ENCODE measurements at places on chromosomes 1 and 21. TPM values are rescaled to one million over a fixed set of nuclear protein-coding genes. Genes with fewer than 3 reads are reported as not detected.

DNA sequence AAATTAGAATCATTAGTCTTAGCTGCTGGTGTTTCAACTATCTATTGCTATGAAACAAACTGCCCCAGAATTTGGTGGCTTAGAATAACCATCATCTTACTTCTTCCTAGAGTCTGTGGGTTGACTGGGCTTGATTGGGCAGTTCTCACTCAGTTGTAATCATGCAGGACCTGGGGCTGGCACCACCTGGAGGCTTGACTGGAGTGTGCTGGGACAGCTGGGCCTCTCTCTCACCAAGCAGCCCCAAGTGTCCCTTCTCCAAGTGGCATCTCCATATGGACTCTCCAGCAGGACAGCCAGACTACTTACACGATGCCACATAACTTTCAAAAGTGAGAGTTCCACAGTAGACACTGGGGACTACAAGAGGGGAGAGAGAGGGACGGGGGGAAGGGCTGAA, 140.3 kb upstream of the ATP1B1 start:
- DNase-seq = no peak

GRCh38 chr1:167371030-167371429, 147.3 kb downstream of the CD247 start:
- DNase-seq = no peak

DNA sequence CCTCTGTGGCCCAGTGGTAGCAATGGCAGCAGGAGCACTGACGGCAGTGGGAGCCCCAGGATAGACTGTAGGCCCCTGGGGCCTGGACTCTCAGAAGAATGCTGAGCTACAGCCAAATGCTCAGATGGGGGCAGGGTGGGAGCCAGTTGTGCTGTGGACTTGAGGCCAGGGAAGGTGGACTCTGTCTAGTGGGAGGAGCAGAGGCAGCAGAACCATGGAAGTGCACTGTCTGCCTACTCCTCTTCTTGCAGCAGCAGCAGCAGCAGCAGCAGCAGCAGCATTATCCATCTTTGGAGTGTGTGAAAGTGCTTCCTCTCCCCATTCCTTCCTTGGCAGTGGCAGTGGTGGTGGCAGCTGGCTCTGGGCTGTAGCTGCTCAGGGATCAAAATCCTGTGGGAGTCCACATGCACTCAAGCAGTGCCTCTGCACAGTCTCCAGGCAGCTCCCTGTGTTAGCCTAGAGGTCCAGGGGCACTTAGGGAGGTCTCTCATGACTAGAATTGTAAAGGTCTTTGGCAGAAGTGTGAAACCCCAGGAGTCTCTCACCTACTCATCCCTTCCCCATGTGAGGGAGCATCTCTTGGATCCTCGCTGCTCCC, 917.9 kb upstream of the B3GALT2 start:
- DNase-seq = no peak

GRCh38 chr1:121586369-121587229, 401.8 kb downstream of the SRGAP2C start:
- DNase-seq = no peak

DNA sequence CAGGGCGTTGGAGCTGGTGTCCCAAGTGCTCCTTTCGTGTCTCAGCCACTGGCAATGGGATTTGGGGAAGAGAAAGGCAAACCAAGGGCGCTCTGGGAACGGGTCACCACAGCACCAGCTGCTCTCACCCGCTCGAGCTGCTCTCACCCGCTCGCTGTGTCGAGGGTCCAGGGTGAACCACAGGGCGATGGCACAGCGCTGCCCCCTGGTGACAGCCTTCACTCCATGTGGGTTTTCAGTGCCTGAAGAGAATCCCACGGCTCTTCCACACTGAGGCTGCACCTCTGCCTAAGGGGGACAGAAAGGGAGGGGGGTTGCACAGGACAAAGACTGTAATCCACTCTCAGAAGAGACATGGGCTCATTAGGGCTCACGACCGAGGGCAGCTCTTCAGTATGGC, 7.1 kb upstream of the CLDN19 start:
- DNase-seq = no peak

Gene GJB3
- 2.4 TPM for polyA plus RNA-seq

Gene FMO5
- 2.6 TPM for polyA plus RNA-seq

Gene ARMH1
- 2.3 TPM for polyA plus RNA-seq
